ENCODE measurements at places on chromosomes 16 and 17.

GRCh38 chr16:48421741-48422140, 36.5 kb upstream of the SIAH1 start:
- no peak for DNase-seq

GRCh38 chr17:78665952-78666920, 89.0 kb upstream of the DNAH17 start:
- DNase-seq = peak; percentile 14

DNA sequence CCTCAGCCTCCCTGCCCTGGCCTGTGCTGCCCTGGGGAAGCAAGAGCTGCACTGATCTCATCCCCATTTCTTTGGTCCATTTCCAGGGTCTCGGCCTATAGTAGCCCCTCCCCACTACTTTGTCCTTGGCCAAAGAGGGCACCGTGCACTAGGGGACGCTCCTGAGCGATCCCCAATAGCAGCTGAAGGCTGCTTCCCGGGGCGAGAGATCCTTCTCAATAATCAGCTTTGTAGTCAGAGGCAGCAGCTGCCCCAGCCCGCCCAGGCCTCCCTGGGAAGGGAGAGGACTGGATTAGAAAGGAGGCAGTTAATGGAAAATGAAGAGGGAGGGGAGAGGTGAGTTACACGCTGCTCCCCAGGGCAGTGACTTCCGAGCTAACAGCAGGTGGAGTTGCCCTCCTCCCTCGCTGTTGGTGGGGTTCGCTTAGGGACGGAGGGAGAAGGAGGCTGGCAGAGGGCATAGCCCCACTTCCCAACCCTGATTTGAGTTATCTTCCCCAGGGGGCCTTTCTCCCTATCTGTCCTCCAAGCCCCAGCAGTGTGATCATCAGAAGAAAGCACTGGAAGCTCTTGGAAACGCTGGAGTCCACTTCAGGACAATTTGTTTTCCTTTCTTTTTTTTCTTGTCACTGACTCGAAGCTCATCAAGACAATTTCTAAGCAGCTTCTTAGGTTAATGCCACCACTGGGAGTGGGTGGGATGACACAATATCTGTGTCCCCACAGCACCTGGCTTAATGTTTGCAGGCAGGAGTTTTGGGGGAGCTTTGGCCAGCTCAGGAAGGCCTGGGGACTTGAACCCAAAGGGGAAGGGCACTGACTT, 2.6 kb downstream of the MXRA7 start:
- no peak for DNase-seq

DNA sequence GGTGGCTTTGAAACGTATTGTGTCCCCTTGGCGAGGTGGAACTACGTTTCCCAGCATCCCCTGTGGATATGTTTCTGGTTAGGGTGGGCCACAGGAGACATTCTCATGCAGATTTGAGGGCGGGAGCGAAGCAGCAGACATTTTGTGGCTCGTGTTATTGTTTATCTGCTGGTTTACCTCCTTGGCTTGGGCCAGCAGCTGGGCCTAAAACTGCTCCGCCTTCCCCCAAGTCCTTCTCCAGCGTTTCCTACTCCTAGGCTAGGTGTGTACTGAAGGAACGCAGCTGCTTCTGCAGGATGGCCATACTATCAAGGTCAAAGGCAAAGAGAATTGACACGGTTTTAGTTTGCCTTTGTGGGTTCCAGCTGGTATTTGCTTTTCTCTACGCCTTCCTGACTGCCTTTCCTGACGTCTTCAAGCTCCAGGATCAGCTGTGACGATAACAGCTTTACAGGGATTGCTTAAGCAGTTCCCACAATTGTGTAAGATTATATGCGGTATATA, 17.2 kb upstream of the WSB1 start:
- no peak for DNase-seq

- DNase-seq = no peak
These were observed 27.8 kb downstream of the SOCS7 start for GRCh38 chr17:38379448-38379847.

DNA sequence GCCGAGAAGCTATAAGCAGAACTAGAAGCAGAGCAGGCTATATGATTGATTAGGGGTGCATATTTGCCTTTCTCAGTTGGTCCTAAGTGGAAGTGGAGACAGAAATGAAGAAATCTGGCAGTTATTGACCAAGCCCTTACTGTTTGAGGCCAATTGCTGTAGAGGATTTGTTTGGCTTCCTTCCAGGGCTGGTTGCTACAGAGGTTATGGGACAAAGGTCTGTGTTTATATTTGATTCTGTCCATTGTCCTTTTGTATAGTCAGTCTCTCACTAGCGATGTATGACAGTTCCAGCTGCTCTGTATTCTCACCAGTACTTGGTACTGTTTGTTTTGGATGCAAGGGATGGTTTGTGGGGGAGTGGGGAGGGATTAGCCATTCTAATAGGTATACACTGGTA, 7.3 kb upstream of the ALOX15 start:
- no peak for DNase-seq

GRCh38 chr17:60421273-60422161, 772 bp upstream of the CHCT1 start:
- DNase-seq = peak; percentile 55

DNA sequence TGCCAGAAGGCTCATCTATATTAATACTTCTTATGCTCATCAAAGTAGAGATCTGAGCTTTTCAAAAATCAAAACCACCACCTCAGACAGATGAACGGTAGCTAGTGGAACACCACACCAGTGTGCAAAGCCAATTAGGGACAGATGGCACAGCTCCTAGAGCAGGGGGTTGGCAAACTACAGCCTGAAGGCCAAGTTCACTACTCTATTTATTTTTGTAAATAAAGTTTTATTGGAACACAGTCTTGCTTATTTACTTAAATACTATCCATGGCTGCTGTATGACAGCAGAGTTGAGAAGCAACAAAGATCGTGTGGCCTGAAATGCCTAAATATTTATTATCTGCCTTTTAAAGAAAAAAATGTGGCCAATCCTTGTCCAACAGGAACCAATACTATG, 56.8 kb downstream of the AMFR start:
- DNase-seq = no peak

- DNase-seq = no peak
These were observed 18.2 kb downstream of the METTL9 start for GRCh38 chr16:21617607-21618006.

- no peak for DNase-seq
These were observed 5.0 kb upstream of the TRAF4 start for GRCh38 chr17:28738680-28739384.

- no peak for DNase-seq
These were observed at the start of gene NECAB2 for GRCh38 chr16:83967838-83968305. TSS of gene NECAB2 (plus strand) at chr16:83968244. CDS start at chr16:83968649, 405 bp downstream.

DNA sequence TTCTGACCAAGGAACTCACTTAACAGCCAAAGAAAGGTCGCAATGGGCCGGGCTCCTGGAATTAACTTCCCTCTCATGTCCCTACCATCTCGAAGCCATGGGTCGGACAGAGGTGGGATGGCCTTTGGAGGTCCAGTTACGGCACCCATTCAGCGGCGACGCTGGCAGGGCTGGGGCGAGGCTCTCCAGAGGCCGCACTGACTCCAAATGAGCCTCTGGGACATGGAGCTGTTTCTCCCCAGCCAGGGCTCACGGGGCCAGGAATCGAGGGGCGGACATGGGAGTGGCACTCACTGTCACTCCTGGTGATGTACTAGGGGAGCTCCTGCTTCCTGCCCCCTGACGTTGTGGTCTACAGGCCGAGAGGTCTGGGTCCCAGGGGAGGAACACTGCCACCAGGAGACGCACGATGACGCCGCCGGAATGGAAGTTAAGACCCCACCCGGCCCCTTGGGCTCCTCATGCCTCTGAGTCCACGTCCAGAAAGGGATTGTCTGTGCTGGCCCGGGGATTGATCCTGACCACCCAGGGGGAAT, 60.7 kb upstream of the METRNL start:
- no peak for DNase-seq

DNA sequence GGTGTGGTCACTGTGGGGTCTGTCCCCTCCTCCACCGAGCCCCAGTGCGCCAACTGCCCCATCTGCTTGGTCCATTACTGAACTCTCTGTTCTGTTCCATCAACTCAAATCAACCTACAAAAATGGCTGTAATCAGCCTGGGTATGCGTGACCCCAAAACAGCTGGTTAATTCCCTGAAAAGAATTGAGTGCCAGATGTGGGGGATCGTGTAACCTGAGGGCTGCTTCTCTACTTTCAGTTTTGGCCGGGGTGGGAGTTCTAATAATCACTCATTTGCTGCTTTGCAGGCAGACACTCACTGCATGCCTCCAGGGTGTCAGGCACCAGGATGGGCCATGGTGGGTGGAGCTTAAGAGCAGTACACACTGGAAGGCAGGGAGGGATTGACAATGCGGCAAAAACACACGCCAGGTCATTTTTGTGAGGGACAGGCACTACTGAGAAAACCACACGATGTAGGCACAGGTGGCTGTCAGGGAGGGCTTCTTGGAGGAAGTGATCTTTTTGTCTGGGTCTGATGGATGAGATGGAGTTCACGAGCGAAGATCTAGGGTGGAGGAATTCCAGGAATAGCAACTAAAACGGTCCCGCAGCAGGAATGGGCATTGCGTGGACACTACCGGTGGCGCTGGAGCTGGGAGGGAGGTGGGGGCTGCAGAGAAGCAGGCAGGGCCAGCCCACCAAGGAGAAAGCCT, 30.4 kb upstream of the SSTR5 start:
- no peak for DNase-seq

DNA sequence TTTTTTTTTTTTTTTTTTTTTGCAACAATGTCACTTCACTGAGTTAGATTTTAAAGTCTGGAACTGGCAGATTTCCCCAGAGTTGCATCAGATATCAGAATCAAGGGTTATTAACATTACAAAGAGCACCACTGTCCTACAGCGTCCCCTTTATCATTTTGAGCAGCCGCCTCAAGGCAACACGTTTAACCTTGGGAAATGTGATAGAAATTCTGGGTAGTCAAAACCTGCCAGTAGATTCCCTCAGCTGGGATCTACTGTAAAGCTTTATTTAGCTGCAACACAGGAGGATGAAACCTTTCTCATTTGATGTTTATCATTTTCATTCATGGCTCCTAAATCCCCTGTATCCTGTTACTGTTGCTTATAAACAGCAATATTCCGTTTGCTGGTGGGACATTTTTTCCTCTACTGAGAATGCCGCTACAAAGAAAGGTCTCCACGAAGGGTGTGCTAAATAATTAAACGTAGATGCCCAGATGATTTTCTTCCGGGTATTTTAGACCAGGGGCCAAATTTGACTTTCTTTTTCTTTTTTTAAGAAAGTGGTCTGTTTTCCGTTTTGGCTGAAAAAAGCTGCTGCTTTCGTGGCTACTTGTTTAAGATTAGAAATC, 436.1 kb upstream of the GOT2 start:
- no peak for DNase-seq

DNA sequence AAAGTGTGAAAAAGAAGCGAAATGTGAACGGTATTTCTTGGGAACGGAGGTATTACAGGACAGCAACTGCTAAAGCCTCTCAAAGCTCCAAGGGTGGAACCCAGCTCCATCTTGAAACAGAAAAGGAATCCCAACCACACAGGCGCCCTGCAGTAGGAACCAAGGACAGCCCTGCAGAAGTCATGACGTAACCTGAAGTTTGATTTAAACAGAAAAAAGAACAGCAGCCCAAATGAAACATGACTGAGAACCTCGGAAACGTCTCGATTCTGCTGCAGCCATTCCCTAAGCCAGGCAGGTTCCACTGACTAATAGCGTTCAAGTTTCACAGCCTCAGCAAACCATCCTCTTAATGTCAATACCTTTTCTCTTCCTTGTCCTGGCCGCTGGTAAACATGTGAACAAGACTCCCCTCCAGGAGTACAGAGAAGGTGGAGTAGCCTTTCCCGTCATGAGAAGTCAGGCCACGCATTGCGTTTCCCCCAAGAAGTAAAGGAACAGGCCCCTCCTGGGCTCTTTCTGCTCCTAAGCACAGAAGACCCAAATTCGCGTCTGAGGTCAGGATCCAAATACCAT, 20.1 kb downstream of the SIAH1 start:
- no peak for DNase-seq

DNA sequence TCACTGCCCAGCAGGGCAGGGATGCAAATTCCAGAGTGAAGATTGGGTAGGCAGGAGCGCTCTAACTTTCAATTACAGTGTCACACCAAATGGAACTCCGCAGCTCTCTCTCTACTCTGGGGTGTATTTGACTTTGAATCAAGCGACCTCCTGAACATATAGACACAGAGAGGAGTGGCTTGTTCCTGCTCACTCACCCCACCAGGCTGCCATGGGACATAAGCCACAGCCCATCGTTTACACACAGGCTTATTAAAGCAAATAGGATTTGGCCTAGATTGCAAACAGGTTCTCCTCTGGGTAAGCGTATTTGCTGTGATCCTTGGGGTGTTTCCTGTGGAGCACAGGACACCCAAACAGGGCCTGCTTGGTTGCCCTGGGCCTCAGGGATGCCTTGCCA, 281.6 kb upstream of the CCL2 start:
- DNase-seq = no peak

DNA sequence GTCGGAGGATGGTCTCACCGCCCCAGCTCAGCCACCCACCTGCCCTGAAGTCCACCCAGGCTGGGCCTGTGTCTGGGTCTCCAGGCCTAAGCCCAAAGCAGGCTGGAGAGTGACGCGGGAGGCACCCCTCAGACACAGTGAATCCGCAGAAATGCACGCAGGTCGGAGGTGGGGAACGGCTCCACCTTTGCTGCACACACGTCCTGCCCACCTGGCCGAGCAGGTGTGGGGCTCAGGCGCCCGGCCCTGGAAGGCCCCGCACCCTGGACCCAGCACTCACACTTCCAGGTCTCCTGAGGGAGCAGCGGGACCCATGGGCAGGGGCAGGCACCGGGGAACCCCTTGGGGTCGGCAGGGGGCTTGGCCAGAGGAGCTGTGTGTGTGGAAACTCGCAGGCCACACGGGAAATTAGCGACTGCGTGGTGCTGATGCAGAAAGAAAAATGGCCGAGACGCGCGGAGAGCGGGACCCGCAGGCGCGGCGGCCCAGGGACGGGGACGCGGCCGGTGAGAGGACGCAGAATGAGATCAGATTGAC, 10.7 kb downstream of the CYBC1 start:
- DNase-seq = no peak

DNA sequence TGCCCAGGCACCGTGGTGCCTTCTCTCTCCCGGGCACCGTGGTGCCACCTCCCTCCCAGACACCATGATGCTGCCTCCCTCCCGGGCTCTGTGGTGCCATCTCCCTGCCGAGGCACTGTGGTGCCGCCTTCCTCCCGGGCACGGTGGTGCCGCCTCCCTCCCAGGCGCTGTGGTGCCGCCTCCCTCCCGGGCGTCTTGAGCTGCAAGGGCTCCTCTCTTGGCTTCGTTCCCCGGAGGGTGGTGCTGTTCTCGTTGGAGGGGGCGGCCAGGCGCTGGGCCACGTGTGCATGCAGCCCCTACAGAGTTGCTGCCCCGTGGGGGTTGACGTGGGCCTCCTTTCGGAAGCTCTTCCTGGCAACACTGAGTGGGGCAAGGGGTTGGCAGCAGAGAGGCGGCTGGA, 8.2 kb downstream of the CENPX start:
- DNase-seq = no peak

Measured in stimulated activated CD8-positive, alpha-beta memory T cell treated with anti-CD3 and anti-CD28 coated beads, Interleukin-7, amount 100 ng/mL, for 24 hours (primary cell).